ENCODE measurements at places on chromosomes 3 and 15.

DNA sequence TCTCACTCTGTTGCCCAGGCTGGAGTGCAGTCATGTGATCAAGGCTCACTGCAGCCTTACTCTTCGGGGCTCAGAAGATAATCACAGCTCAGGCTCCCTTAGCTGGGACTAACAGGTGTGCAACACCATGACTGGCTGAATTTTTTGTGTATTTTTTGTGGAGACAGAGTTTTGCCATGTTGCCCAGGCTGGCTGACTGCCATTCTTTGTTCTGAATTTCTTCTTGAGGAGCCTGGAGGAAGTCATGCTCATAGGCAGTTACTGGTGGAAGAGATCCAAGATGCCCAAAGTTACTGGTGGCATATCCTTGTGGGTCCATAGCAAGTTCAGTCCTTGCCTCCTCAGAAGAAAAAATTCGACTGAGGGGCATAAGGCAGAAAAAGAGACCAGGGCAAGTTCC, 16.6 kb upstream of the UBP1 start:
- no peak for DNase-seq

DNA sequence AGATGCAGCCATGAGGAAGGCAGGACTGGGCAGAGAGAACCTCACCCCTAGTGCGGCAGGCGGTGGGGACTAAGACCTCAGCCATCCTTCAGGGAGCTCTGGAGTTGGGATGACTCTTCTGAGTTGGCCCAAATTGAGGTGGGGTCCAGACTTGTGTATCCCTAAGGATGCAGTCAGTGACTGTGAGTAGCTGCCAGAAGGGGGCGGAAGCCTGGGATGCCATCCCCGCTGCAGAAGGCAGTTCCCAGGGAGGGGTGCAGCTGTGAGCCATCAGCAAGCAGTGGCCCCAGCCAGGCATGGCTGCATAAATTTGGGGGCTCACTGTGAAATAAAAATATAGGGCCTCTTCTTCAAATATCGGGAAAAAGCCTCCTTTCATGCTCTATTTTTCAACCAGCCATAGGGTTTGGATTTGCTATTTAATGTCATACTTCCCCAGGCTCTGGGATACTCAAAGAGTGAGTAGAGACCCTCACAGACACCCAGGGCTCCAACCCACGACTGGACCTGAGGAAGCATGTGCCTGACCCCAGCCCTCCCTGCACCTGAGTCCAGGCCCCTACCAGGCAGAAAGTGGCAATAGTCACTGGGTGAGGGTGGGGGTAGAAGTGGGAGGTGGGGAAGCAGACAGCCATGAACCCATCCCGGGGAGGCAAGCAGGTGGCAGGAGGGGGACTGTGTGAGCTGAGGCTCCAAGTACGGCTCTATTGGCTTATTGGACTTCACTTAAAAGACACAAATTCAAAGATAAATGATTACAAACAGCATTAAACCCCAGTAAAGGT, 30.5 kb downstream of the GRK7 start:
- DNase-seq: no peak

GRCh38 chr3:193732391-193732790, 139.4 kb downstream of the OPA1 start:
- DNase-seq: peak; percentile 67

DNA sequence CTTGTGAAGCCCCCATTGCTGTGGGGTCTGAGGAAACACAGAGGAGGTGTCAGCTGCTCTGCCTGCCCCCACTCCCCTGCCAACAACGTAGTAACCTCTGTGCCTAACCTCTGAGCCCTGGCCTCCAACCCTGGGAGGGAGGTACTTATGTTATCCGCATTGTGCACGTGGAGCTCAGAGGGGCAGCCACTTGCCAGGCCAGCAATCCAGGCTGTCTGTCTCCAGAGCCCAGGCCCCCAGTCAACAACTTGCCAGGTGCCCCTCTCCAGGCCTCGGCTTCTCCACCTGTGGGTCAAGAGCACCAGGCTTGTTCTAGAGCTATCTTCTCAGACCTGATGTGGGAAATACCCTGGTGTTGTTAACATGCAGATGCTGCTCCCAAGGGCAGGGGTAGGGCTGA, 2.7 kb downstream of the TPRA1 start:
- DNase-seq: no peak

DNA sequence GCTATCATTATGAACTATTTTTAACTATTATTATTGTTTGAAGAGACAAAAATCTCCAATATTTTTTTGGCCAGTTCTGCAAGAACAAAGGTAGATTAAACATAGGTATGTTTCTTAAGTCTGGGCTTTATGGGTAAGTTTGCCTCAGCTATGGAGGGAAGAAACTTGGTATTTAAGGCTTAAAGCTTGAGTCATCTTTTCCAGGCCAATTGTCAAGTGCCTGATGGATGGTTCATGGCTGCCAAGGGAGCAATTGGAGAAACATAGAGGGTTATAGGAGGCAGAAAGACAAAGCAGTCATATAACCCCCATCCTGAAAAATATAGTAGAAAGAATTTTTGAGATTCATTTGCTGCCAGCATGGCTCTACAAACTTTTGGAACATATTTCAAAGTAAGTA, 7.2 kb upstream of the STAC start:
- peak; percentile 47 for DNase-seq

All from GM04504 (cell line).